Caki2 (cell line): ENCODE measurements at places on chromosomes 7 and 10.

GRCh38 chr7:129604713-129605437 is 6.6 kb upstream of the NRF1 start:
- no peak for DNase-seq

GRCh38 chr7:11427686-11428273 is 404.2 kb downstream of the THSD7A start:
- DNase-seq, result peak; percentile 35

DNA sequence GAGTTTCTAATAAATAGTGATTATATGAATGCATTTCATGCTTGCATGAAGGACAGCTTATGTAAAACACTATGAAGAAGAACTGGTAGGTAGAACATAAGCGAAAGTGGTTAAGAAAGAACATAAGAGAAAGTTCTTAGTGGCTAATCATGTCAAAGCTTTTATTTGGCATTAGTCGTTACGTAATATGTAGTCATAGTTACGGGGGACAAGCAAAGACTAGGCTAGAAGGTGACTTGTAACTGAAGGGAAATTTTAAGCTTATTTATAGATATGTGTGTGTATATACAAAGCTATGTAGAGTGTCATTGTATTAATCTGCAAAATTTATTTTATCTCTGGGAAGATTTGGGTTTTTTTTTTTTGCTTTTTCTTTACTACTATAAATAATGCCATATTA is 36.9 kb downstream of the CAPZA2 start:
- no peak for DNase-seq

- no peak for DNase-seq
Measured at GRCh38 chr7:34163956-34164355, 258.6 kb downstream of the BMPER start.

- no peak for DNase-seq
Measured at GRCh38 chr10:29669149-29669548, 34.4 kb upstream of the SVIL start.

- no peak for DNase-seq
Measured at GRCh38 chr7:88306590-88307048, at the start of gene STEAP4. Gene STEAP4 (minus strand): TSS chr7:88306894. CDS start chr7:88284269, 22,625 bp downstream.

- DNase-seq, result peak; percentile 45
Measured at GRCh38 chr10:31912898-31913850, 15.5 kb downstream of the ARHGAP12 start.

GRCh38 chr10:94403380-94404213 is 1.3 kb downstream of the TBC1D12 start:
- peak; percentile 64 for DNase-seq

DNA sequence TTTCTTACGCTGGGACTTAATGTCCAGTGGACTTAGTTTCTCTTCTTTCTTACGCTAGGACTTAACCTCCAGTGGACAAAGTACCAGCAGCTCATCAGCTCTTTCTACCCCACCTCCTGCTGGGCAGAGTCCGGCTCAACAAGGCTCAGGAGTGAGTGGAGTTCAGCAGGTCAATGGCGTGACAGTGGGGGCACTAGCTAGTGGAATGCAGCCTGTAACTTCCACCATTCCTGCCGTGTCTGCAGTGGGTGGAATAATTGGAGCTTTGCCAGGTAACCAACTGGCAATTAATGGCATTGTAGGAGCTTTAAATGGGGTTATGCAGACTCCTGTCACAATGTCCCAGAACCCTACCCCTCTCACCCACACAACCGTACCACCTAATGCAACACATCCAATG is 199.7 kb downstream of the MLLT10 start:
- no peak for DNase-seq
